ENCODE measurements at places on chromosomes 4 and X. TPM values are rescaled to one million over a fixed set of nuclear protein-coding genes. Genes with fewer than 3 reads are reported as not detected.

Gene CT45A10
- total RNA-seq: not detected

Gene PFKFB1
- not detected for total RNA-seq

Gene DRD5
- not detected for total RNA-seq

Gene SYN1
- total RNA-seq: 3.5 TPM

Gene LRAT
- total RNA-seq: 2.1 TPM

Gene FAM114A1
- 215 TPM for total RNA-seq

Gene MAGEE1
- total RNA-seq: 0.88 TPM

Gene GPR173
- total RNA-seq: 9.8 TPM

Gene AWAT1
- not detected for total RNA-seq

Gene RHOXF2B
- not detected for total RNA-seq

Gene POU3F4
- total RNA-seq: not detected

Gene TCEAL7
- total RNA-seq: 30.5 TPM

Gene TMSB4X
- total RNA-seq: 5,151 TPM

Gene MFAP3L
- 2.5 TPM for total RNA-seq

Gene MID1
- 9.2 TPM for total RNA-seq

Gene AMTN
- not detected for total RNA-seq

Gene DDX60
- total RNA-seq: 10.4 TPM

Gene ZNF711
- 1.9 TPM for total RNA-seq

Gene SUPT20HL1
- not detected for total RNA-seq

Gene MAGEB1
- not detected for total RNA-seq

Gene GLUD2
- 1.1 TPM for total RNA-seq

Gene L1CAM
- total RNA-seq: 0.56 TPM

Gene TBX22
- not detected for total RNA-seq

Gene AR
- 3.6 TPM for total RNA-seq

Gene MAGEB10
- not detected for total RNA-seq

Gene DAPP1
- 0.39 TPM for total RNA-seq

Gene OTC
- total RNA-seq: not detected

Gene GAGE12H
- not detected for total RNA-seq

Gene RAB9B
- not detected for total RNA-seq

Gene ARAF
- 31.5 TPM for total RNA-seq

Gene SSX1
- not detected for total RNA-seq

Gene ANAPC4
- total RNA-seq: 13.8 TPM

Gene SLC10A6
- 0.16 TPM for total RNA-seq

Gene SLC26A1
- not detected for total RNA-seq

Gene GUCY1A1
- 0.39 TPM for total RNA-seq

Gene SPATA4
- total RNA-seq: 0.13 TPM

Gene CCSER1
- total RNA-seq: under 0.01 TPM

Gene HS3ST1
- 0.40 TPM for total RNA-seq

Gene CYLC1
- total RNA-seq: not detected

Gene TRAM1L1
- 5.2 TPM for total RNA-seq
